ENCODE measurements at places on chromosomes 11 and 22.

DNA sequence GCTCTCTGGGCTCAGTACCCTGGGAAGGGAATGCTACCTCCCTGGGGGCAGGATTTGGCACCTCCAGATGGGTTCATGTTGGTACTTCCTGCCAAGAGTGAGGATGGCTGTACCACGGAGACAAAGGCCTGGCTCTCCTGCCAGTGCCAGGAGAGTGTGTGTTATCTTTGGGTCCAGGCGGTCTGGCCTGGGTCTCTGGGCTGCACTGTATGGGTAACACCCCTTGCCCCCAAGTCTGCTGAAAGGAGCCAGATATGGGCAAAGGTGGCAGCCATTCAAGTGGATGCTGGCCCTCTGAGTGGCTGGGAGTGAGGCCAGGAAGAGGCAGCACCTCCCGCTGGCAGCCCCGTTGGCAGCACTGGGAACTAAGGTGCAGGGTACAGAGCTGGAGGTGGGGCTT is 91.5 kb downstream of the NECTIN1 start:
- DNase-seq, result no peak

- no peak for DNase-seq
Observed at GRCh38 chr11:88508418-88508758, 170.9 kb upstream of the CTSC start.

DNA sequence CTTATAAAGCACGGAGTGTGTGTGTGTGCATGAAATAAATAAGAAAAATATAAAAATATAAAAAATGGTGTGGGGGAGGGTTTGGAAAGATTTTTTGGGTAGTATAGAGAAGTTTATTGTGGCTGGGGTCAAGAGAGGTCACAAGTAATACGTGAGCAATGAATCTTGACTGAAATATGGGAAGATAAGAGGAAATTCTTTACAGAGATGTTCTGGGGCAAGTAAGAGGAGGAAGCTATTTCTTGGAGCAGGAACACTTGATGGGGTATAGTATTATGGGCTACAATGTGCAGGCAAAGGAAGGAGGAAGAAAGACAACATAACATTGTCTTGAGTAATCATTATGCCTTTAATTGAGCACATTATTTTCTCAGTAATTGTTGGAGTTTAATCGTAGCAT is 2.1 kb downstream of the HBD start:
- DNase-seq, result no peak

- DNase-seq, result peak; percentile 65
Observed at GRCh38 chr22:39490135-39490798, 11.8 kb upstream of the MIEF1 start.

DNA sequence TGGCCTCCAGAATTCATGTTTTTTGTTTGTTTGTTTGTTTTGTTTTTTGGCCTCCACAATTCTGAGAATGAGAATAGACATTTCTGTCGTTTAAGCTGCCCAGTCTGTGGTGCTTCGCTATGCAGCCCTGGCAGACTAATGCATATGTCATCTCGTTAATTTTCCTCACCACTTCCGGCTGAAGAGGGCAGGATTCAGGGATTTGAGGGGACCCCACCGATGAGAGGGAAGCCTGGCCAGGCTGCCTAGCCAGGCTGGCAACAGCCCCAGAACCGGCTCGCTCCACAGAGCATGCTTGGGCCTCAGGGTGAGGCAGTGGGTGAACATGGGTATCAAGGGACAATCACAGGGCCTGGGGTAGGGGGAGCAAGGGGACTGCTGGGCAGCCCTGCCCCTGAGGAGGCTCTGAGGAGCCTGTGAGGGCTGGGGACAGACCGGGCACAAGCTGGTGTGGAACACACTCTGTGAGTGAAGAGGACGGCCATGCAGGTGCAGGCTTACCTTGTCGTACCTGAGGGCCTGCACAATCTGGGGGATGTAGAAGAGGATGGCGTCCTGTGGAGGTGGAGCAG is 47.8 kb upstream of the SERPIND1 start:
- no peak for DNase-seq

DNA sequence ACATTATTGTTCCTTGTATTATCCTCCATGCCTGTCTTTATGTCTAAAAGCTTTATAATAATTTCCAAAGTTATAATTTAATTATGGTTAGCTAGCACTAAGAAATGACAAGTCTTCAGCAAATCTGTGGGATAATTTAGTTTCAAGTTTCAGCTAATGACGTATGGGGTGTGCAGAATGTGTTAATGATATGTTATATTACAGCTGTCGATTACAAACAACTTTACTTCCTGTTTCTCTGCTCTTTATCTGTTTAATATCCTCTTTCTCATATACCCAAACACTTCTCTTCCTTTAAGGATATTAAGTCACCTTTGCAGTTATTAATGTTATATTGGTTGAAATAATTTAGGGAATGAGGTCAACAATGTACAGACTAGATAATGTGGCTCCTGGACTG is 161.8 kb downstream of the CASP12 start:
- DNase-seq, result no peak

GRCh38 chr11:28296426-28296825 is 188.2 kb downstream of the METTL15 start:
- DNase-seq, result no peak

GRCh38 chr11:2153581-2154194 is 7.3 kb downstream of the INS start:
- no peak for DNase-seq

- DNase-seq, result no peak
Observed at GRCh38 chr11:46896719-46897406, 21.5 kb downstream of the LRP4 start.

DNA sequence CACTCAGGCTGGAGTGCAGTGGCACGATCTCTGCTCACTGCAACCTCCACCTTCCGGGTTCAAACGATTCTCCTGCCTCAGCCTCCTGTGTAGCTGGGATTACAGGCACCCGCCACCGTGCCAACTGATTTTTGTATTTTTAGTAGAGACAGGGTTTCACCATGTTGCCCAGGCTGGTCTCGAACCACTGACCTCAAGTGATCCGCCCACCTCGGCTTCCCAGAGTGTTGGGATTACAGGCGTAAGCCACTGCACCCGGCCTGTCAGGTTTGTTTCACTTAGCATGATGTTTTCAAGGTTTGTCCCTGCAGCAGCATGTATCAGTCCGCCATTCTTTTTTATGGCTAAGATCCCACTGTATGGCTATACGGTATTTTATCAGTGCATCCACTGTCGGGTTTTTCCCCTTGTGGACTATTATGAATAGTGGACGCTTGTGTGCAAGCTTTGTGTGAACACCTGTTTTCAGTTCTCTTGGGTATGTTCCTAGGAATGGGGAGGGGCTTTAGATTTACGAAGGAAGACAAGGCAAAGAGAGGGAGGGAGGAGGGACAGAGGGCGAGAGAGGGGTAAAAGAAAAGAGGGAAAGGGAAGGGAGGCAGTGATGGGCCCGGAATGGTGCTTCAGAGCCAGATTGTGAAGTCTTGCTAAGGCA is 13.9 kb upstream of the CDC42EP2 start:
- no peak for DNase-seq

DNA sequence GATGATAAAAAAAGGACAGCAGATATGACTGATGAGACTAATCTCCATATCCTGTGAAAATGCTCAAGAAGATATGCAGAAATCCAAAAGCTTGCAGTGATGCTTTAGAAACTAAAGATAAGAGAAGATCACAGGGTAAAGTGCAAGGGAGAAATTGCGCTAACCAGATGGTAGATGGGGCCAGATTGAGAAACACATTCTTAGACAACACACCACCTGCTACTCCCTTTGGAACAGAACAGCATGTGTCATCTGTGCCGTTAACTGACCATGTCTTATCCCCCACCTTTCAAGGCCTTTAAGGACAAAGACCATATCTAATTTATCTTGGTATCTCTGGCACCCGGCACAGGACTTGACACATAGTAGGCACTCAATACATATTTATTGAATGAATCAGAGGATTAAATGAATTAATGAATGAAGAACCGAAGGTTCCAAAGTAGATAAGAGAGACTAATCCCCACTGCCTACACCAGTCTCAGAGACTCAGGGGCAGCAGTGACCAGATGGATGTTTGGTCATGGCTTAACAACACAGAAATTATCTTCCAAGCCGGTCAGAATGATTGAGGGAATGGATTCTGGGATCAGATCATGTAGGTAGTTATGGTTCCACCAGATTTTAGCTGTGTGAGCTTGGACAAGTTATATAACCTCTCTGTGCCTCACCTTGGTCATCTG is 12.3 kb upstream of the P2RY2 start:
- no peak for DNase-seq

- DNase-seq, result no peak
Observed at GRCh38 chr11:30434901-30435300, 112.0 kb downstream of the ARL14EP start.

DNA sequence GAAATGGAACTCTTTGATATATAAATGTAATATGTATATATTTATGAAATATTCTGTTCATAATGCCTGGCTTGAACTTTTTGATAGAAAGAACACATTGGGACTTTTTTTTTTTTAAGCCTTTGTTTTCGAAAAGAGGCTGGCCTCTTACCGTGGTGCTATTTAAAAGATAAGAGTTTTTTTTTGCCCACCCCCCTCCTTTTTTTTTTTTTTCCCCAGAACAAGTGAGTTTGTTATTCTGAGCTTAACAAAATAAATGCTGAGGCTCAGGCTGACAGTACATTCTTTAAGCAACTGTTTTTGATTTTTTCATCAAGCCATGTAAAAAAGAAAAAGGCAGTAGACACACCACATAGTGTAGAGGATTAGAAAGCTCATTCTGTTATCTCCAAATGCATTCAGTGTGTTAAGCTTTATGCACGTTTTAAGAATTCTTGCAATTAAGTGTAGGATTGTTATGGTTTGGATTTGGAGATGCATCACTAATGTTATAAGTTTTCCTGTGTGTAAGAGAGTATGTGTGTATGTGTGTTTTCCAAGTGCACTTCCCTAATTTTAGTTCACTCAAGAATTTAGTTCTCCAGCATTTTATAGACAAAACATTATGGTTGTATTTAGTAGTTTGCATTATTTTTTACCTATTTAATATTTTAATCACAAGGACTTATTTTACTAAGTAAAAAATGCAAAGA is 12.0 kb downstream of the PDHX start:
- DNase-seq, result no peak

- no peak for DNase-seq
Observed at GRCh38 chr11:100890789-100891188, 203.7 kb downstream of the ARHGAP42 start.

GRCh38 chr11:12640926-12641849 is 33.0 kb upstream of the TEAD1 start:
- no peak for DNase-seq

DNA sequence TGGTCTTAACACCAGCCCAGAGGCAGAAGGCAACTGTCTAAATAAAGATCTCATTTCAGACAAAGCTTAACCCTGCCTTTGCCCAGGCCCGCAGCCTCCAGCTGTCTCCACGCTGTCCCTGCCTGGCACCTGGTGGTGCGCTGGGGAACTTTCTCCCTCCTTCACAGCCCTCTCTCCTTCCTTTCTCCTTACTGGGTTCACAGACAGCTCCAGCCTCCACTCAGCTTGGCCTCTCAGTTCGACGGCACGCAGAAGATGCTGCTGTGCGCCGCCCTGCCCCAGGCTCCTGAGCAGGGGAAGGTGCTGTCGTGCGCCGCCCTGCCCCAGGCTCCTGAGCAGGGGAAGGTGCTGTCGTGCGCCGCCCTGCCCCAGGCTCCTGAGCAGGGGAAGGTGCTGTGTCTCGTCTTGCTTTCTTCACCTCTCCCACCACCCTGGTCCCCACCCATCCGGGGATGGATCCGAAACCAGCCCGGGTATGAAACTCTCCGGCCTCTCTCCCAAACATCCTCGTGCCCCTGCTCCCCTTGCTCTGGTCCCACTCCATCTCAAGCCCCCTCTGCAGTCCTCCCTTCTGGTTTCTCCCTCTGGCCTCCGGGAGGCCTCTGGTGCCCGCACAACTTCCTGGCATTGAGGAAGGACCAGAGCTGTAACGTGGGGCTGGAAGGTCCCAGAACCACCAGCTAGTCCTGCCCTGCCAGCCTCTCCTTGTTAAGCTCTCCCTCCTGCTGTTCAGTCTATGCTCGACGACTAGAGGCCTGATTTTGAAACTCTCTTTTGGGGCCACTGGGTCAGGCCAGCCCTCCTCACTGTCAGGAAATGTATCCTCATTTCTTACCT is 22.9 kb upstream of the JAM3 start:
- no peak for DNase-seq

DNA sequence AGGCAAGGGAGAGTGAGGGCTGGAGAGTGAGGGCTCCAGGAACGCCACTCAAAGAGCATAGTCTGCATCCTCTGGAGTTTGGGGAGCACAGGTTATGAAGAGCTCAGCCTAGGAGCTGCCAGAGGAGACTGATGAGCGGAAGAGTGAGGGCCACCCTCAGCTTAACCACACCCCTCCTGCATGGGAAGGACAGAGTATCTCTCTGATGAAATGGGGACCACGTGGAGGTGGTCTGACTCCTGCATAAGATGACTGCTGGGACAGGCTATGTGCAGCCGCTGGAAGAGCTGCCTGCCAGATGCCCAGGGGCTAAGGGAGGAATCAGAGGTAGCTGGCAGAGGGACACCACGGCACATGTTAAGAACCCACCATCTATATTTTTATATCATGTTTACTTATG is 162.9 kb upstream of the POU2AF2 start:
- DNase-seq, result no peak

GRCh38 chr11:123719452-123719851 is 22.0 kb downstream of the ZNF202 start:
- DNase-seq, result no peak

- no peak for DNase-seq
Observed at GRCh38 chr22:30327864-30328345, 1.2 kb upstream of the TBC1D10A start.

- DNase-seq, result no peak
Observed at GRCh38 chr22:20918663-20919218, 1.5 kb downstream of the CRKL start.

DNA sequence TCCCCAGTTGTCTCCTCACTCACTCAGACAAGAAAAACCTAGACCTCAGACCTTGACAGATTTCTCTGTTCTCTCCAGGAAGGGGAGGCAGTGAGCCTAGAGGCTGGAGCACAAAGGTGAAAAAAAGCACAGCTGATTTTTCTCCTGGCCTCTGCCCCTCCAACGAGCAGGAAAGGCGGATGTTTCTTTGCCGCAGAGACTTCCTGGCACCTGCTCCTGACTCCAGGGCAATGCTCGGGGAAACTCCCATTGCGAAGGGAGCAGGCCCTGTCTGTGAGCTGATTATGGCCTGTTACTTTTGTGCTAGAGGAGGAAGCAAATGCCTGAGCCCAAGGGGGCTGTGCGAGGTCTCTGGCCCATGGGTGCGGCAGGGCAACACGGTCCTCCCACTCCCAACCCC is 25.4 kb downstream of the MS4A10 start:
- DNase-seq, result no peak

GRCh38 chr22:45526281-45526680 is 23.6 kb downstream of the FBLN1 start:
- no peak for DNase-seq

GRCh38 chr22:20205964-20206708 is 55.3 kb upstream of the CCDC188 start:
- no peak for DNase-seq

GRCh38 chr11:42253156-42253555 is 793.7 kb upstream of the LRRC4C start:
- DNase-seq, result no peak

DNA sequence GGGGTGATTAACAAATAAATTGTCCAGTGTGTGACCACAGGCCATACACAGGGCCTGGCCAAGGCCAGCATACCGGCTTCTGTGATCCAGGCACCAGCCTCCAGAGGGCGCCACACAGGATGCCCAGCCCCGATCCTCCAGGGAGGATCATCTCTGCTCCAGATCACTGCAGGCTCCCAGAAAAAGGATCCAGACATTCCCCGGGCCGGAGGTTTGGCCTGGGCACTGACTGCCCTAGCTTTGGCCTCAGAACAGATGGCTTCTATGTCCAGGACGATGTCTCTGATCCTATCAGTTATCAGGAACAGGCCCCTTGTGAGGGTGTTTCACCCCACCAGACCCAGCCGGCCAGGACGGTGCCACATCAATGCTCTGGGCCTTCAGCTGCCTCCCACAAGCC is 74.5 kb upstream of the LMO1 start:
- DNase-seq, result no peak

Data from SK-N-MC (cell line).